Left renal pelvis (tissue), 4 donors: ENCODE measurements at places on chromosomes 3 and 15.

DNA sequence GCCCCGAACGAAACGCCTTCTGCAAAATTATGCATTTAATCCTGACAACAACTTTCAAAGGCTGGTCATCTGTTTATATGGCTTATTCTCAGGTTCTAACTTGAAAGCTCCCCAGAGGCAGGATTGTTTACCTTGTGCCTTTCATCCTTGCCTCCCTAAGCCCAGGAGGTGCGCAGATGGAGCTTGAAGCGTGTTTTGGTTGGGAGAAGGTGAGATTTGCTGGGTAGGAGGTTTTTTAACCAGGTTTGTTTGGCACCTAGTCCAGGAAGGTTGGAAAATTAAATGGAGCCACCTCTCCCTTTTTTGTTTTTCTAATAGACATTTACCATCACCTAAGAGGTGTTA, 675 bp downstream of the TSEN2 start:
- DNase-seq: no peak

DNA sequence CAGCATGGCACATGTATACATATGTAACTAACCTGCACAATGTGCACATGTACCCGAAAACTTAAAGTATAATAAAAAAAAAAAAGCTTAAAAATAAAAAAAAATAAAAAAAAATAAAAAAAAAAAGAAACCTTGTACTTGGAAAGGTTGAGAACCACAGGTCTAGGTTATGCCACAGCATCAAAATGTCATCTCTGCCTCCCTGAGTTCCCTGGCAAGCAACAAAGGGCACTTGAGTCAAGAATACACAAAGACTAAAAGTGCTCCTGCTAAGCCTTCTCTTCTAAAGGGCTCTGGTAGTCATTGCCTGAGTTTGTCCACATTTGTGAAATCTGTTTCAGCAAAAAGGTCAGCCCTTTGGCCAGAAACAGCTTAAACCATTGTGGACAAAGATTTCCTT, 395.8 kb upstream of the CCDC54 start:
- no peak for DNase-seq

- no peak for DNase-seq
These were observed 289.0 kb upstream of the RASGRP1 start for GRCh38 chr15:38853608-38854007.

GRCh38 chr3:62727536-62727935, 147.7 kb downstream of the CADPS start:
- DNase-seq: no peak

DNA sequence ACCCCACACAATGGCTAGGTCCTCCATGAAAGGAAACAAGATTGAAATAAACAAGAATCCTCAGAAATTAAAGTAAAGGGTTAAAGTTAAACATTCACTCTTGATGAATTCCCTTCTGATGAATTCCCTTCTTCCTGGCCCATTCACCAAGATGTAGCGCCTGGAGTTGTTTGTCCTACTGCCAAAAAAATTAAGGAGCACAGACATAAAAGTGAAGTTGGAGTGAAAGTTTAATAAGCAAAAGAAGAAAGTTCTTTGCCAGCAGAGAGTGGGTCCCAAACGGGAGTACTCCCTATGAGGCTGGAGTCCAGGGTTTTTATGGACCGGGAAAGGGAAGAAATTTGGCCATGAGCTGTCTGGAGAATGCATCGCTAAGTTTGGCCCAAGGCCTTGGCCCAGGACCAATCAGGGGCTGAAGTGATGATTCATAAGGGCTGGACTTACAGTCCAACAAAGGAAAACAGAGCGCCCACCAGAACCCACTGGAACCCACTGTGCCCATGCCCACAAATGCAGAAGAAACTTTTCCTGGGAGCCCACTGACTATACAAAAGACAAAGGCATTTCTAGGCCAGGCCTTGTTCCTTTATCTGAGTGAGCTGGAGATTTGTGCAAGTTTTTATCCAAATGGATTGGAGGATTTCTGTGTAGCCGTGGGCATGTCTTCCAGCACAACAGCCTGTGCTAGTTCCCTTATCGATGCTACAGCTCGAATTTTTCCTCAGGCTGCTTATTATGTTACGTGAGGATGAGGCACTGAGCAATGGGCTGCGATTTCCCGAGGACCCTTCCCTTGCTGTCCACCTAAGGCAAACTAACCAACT, 1561.6 kb downstream of the OTOL1 start:
- DNase-seq: no peak

DNA sequence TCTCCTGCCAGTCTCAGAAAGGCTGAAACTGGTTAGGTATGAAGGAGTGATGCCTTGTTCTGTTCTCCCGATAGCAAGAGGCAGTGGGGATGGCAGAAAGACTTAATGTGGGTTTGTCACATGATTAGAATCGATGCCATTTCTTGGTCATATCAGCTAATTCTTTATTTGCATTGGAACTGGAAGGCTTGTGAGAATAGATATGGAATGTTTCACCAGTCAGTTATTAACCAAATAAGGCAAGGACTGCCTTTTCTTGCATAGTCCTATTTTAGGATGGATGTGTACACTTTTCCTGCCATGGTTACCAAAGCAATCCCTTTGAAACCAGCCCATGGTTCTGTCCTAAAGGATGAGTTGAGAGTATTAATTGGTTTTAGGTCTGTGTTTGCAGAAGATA, 33.7 kb downstream of the FILIP1L start:
- no peak for DNase-seq

- no peak for DNase-seq
These were observed 156.9 kb downstream of the ZNF621 start for GRCh38 chr3:40681658-40682055.

- no peak for DNase-seq
These were observed 738 bp downstream of the YEATS2 start for GRCh38 chr3:183698318-183698751.

- no peak for DNase-seq
These were observed 29.5 kb upstream of the TSEN2 start for GRCh38 chr3:12454816-12455121.

- no peak for DNase-seq
These were observed 257.7 kb upstream of the UBE2E1 start for GRCh38 chr3:23547905-23548650.

DNA sequence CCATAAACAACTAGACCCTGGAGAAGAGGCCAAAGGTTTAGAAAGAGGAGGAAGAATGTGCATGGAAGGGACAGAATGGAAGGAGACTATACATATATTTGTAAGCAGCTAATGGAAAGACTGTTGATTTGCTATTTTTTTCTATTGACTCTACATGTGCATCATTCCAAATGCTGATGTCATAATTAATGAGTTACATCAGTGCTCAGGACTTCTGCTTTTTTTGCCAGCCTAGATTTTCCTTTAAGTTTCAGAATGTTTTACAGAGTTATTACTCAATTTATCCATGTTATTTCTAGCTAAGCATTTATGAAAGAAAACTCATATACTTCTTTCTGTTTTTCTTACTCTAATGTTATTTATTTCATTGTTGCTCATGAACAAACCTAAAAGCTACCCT, 62.6 kb upstream of the VGLL3 start:
- no peak for DNase-seq

GRCh38 chr3:73176941-73177340, 115.5 kb downstream of the EBLN2 start:
- no peak for DNase-seq

DNA sequence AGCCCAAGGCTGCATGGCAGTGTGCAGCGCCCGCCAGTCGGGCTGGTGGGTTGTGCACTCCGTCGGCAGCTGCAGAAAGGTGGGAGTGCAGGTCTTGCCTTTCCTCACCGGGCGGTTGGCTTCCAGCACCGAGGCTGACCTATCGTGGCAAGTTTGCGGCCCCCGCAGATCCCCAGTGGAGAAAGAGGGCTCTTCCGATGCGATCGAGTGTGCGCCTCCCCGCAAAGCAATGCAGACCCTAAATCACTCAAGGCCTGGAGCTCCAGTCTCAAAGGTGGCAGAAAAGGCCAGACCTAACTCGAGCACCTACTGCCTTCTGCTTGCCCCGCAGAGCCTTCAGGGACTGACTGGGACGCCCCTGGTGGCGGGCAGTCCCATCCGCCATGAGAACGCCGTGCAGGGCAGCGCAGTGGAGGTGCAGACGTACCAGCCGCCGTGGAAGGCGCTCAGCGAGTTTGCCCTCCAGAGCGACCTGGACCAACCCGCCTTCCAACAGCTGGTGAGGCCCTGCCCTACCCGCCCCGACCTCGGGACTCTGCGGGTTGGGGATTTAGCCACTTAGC, 4.3 kb downstream of the ISL2 start:
- no peak for DNase-seq

DNA sequence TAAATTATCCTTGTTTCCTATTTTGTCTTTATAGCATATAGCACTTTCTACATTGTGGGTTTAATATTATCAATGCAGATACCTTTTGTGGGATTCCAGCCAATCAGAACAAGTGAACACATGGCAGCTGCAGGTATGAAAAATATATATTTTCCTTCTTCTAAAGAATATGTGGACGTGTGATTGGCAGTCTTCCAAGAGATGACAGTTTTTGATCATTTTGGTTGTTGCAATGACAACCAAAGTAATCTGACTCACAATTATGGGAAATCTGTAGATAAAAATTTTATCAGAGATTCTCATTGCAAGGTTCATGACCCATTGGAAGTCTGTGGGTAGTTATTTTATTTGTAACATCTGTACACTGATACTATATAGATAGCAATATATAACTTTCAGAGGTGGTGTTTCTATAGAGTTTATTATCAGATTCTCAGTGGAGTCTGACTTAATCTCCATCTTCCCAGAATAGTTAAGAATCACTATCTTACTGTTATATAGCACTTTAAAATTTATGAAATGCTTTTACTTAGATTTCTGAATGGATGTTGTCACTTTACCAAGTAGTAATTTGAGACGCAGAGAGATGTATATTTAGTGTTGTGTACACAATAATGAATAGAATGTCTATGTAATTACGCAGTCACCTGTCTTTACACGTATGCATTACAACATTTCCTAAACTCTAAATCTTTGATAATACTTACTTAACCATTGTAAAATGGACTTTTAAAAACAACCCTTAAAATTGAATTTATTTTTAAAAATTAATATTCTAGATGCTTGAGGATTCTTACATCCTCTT, 82.5 kb downstream of the STT3B start:
- no peak for DNase-seq

- no peak for DNase-seq
These were observed 42.3 kb downstream of the TP63 start for GRCh38 chr3:189673535-189673934.

GRCh38 chr15:40354408-40355171, 3.4 kb upstream of the DISP2 start:
- no peak for DNase-seq

DNA sequence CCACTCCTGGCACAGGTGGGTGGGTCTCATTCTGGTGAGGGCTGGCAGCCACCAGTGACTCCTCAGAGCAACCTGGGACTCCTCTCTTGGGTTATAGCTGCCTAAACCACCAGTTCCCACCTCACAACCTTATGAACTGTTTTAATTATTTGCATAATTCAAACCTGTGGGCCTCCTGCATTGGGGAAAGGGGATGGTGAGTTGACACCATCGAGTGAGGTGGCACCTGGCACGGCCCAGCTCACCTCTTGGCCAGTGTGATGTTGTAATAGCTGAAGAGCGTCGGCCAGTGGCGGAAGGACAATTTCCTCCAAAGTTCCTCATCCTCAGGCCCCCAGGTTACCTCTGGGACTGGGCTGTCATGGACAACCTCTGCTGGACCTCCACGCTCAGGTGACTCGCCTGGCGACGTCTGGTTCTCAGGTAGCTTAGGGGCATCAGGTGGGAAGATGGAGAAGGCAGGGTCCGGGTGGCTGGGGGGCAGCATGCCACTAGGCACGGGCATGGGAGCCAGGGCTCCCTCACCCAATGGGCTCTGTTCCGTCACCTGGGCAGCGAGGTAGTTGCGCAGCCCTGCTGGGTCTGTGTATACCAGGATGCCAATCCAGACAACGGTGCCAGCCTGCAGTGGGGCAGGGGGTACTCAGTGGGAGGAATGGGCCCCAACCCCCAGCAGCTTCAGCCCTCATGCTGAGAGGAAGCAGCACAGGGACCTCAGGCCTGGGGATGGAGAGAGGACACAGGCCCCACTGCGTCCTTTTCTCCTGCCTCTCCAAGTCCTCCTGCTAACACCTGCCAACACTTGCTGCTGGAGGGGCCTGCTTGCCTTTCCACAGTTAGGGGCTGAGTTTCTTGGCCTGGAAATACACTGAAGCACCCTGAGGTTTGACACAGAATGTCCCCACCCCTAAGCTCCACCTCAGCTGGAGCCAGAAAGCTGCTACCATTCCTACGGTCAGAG, 38.5 kb downstream of the PTPN23 start:
- DNase-seq: no peak

- DNase-seq: no peak
These were observed 93.9 kb downstream of the PCCB start for GRCh38 chr3:136343873-136344555.

DNA sequence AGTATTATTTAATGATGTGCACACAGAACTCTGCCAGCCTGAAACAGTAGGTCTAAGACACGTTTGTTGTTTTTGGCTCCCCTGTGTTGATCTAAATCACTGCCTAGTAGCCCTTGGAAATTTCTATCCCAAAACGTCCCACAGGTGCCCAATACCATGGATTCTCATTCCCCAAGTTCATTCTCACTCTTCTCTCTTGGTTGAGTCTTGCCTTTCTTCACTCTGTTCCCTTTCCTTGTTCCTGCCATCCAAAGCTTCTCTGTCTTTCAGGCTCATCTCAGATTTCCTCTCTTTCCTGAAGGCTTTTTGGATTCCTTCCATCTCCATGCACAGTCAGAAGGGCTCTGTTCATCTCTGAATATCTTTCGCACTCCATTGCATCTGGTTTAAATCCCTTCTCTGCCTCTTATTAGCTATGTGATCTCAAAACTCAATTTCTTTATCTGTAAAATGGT, 54.2 kb downstream of the PPARG start:
- no peak for DNase-seq

- no peak for DNase-seq
These were observed 366 bp downstream of the TM6SF1 start for GRCh38 chr15:83107841-83108181.

DNA sequence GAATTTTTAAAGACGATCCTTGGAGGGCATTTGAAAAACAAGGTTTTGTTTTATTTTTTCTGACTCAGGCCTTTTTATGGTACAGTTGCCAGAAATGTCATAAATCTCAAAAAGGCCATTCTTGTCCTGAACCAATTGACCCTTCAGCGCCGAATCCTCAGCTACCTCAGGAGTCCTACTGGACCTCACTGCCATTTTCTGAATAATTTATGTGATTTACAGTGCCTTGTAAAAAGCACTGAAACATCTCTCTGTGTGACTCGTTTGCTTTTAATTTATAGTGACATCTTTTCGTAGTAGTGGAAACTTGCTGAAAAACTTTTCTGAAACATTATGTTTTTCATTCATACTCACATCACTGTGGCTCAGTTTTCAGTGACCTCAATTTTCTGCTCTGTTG, 72.2 kb upstream of the ARL6 start:
- DNase-seq: no peak

GRCh38 chr3:138381413-138381901, 33.1 kb downstream of the MRAS start:
- DNase-seq: no peak

DNA sequence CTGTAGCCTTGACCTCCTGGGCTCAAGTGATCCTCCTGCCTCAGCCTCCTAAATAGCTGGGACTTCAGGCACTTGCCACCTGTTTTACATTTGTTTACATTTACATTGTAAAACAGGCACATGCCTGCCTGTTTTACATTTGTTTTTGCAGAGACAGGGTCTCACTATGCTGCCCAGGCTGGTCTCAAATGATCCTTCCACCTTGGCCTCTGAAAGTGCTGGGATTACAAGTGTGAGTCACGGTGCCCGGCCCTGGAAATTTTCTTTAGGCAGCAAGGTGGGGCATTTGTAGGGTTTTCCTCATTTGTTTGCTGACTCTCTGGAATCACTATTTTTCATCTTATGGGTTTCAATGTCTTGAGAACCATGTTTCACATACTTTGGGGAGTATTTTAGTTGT, 25.0 kb downstream of the PIF1 start:
- no peak for DNase-seq
